ENCODE measurements at places on chromosomes 12 and 14.

- DNase-seq = no peak
Observed at GRCh38 chr12:90193500-90193899, 484.9 kb upstream of the ATP2B1 start.

GRCh38 chr12:44889926-44890325, 13.8 kb upstream of the NELL2 start:
- no peak for DNase-seq

DNA sequence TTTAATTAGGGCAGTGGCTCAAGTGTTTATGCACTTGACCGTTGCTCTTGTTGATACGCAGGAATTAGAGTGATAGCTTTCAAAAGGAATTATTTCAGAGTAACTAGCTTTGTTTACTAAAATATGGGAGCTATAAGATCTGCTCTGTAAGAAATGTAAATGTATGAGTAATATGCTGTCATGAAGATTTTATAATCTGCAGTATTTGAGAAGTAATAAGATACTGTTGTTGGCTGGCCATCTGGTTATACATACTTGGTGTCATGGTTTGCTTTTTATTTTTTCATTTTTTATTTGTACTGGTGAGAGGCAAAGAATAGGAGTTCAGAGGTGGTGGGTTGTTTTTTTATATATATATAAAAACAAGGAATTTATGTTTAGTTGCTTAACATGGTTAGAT, 58.5 kb downstream of the PLXNC1 start:
- no peak for DNase-seq

DNA sequence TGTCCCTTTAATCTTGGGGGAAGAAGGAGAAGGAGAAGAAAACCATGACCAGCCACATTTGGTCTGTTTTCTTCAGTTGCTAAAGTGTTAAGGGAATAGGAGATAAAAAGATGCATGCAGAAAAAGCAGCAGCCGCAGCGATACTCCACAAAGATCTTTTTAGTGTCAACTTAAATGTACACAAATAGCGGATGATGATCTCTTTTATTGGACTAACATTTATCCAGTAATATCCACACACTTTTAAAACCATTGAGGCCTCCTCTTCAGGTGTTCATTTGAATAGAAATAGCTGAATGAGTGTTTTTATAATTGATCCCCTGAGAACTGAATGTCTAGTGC, 83.5 kb downstream of the PAPOLA start:
- no peak for DNase-seq

DNA sequence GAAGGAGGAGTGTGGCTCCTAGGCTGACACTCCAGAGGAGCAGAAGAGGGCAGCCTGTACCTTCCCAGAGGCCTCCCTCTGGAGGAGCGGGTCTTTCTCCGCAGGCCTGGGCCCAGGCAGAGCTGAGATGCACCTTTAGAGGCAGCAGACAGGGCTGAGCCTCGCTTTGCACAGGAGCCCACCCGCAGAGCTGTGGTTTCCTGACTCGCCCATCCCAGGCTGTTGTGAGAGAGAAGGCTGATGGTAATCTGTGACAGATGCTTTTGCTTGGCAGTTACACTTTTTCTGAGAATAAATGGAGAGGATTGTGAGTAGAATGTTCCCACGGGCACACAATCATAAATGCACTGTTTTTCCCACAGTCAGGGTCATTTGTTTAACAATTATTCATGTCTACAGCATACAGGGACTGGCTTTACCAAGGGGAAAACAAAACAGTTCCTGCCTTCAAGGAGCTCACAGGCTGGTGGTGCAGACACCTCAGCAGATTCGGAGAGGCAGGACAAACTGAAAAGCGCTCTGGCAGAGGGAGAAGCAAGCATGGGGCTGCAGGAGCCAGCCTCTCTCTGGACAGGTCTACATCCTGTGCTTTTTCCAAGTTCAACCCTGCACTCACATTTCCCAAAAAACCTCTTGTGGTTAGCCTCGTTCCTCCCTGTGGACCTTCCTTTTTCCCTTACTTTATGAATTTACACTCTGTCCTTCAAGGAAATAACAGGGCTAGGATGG, 13.9 kb downstream of the EVL start:
- DNase-seq = peak; percentile 76

- DNase-seq = no peak
Observed at GRCh38 chr12:48783432-48783831, 5.5 kb downstream of the ADCY6 start.

DNA sequence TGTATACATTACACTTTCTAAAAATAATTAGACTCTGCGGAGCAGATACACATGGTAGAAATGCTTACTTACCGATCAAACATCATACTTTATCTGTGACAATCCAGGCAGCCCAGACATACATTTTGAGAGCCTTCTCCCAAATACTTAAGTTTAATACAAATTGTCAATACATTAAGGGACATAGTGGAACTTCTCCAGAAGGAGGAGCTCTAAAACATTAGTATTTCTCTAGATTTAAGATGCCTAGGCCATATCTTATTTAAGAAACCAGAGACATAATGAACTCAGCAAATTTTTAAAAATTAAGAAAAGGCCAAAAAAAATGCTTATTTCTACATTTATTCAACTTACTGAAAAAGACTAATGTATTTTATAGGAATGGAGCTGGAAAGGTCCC, 16.1 kb downstream of the ACSM4 start:
- no peak for DNase-seq
